Cardiac muscle cell (in vitro differentiated cells and primary cell): ENCODE measurements at places on chromosomes 16 and 17. TPM values are rescaled to one million over a fixed set of nuclear protein-coding genes. Genes with fewer than 3 reads are reported as not detected.

- H3K4me1 ChIP-seq: no peaks in the 10 kb centered on the region
- H3K36me3 ChIP-seq: no peaks in the 10 kb centered on the region
- no peak overlapping the region for H3K4me3 ChIP-seq
- no peaks in the 10 kb centered on the region for H3K27me3 ChIP-seq
- no peak for DNase-seq
Measured at GRCh38 chr17:193841-194806, 12.7 kb upstream of the DOC2B start.

GRCh38 chr17:9162275-9162985 lies 141.1 kb downstream of the NTN1 start:
- no peaks in the 10 kb centered on the region for H3K4me1 ChIP-seq
- peaks cover 64% of the 10 kb centered on the region for H3K27me3 ChIP-seq
- no peaks in the 10 kb centered on the region for H3K36me3 ChIP-seq
- no peak overlapping the region for H3K4me3 ChIP-seq
- DNase-seq: no peak

GRCh38 chr16:63804126-63804525 lies 1317.7 kb downstream of the CDH11 start:
- H3K4me1 ChIP-seq: no peaks in the 10 kb centered on the region
- no peak overlapping the region for H3K27ac ChIP-seq
- no peaks in the 10 kb centered on the region for H3K36me3 ChIP-seq
- no peak for DNase-seq

DNA sequence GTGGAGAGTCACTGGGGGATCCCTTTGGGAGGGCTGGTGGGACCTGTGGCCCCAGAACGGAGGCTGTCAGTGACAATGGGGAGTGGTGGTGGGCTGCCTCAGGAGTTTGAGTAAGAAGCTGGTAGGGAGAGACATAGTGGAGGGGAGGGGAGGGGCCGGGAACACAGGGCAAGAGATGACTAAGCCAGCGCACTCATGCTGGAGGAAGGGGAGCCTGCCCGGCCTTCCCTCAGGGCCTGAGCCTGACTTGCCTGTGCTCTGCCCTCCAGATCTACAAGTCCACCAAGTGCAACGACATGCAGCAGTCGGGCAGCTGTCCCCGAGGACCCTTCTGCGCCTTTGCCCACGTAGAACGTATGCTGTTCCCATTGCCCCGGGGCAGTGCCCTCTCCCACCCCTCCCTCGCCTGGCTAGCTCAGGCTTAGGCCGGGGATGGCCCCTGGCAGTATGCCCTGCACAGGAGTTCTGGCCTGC lies 29.3 kb downstream of the UNC13D start:
- no peak overlapping the region for H3K27ac ChIP-seq
- no peaks in the 10 kb centered on the region for H3K4me1 ChIP-seq
- no peaks in the 10 kb centered on the region for H3K27me3 ChIP-seq
- DNase-seq: no peak

DNA sequence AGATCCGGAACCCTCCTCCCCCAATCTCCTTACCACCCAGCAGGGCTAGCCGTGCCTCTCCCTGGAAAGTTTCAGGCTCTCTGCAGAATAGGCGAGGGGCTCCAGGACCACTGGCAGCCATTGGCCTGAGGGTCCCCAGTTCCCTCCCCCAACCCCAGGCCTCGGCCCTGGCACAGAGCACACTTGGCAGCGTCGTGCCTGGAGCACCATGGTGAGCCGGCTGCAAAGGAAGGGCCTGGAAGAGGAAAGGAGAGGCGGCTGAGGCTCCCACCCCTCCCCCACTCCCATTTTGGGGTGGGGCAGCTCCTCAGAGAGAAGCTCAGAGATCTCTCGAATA lies 369 bp upstream of the BTBD17 start:
- no peak for DNase-seq
- H3K36me3 ChIP-seq: no peaks in the 10 kb centered on the region
- peaks cover 23% of the 10 kb centered on the region for H3K27me3 ChIP-seq
- no peaks in the 10 kb centered on the region for H3K4me1 ChIP-seq
- H3K27ac ChIP-seq: no peak overlapping the region

DNA sequence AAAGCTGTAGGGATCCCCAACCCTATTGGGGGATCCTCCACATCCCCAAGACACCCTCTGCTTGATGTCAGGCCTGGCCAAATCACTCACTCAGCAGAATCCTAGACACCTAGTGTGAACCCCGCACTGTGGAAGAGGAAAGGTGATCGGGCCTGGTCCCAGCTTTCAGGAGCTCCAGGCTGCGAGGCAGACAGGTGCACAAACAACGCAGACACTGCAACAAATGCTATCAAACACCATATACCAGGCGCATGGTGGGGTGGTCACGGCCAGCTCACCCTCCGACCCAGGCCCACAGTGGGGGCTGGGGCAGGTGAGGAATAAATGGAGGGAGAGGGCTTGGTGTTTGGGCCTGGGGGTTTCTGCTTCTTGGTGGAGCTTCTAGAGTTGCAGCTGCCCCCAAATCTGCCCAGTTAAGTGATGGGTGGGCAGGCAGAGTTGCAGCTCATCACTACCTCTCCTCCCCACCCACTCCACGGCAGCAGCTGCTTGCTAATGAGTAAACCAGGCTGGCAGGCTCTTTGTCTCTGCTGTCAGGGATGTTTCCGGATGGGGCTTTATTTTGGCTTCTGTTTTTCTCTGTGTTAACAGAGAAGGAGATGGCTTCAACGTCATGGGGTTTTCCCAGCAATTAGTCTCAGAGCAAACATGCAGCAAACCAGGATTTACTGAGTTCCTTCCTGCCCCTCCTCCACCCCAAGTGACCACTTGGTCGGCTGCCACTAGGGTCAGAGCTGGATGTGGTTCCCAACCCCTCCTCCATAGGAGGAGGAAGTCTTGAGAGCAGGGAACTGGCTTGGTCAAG lies 46.6 kb downstream of the PECAM1 start:
- no peaks in the 10 kb centered on the region for H3K27me3 ChIP-seq
- peak; percentile 95 for DNase-seq
- no peaks in the 10 kb centered on the region for H3K4me1 ChIP-seq

DNA sequence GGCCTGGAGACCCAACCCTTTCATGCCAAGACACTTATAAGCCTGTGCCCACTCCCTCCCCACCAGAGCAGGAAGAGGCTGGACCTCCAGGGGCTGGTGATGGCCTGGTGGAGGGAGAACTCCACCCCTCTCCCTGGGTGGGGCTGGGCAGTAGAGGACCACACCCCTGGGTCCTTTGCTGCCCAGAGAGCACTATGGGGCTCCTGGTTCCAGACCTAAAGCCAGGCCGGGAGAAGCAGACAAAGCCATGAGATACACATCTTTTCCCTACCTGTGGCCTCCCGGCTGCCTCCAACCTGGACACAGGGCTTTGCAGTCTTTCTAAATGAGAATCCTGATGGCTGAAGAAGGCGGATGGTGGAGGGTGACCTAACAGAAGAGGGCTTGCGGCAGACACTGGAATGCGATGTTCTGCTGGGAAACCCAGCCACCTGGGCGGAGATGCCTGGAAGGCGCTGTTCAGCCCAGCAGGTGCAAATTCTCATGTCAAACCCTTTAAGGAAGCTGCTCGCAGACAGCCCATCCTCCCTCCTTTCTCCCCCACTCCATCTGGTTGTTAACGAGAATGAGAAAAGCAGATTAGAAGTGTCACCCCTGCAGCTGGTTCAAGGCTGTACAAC lies 43.9 kb upstream of the KIFC3 start:
- H3K4me1 ChIP-seq: peaks cover 3% of the 10 kb centered on the region
- no peaks in the 10 kb centered on the region for H3K27me3 ChIP-seq
- H3K27ac ChIP-seq: no peak overlapping the region
- no peak overlapping the region for H3K4me3 ChIP-seq
- DNase-seq: no peak

DNA sequence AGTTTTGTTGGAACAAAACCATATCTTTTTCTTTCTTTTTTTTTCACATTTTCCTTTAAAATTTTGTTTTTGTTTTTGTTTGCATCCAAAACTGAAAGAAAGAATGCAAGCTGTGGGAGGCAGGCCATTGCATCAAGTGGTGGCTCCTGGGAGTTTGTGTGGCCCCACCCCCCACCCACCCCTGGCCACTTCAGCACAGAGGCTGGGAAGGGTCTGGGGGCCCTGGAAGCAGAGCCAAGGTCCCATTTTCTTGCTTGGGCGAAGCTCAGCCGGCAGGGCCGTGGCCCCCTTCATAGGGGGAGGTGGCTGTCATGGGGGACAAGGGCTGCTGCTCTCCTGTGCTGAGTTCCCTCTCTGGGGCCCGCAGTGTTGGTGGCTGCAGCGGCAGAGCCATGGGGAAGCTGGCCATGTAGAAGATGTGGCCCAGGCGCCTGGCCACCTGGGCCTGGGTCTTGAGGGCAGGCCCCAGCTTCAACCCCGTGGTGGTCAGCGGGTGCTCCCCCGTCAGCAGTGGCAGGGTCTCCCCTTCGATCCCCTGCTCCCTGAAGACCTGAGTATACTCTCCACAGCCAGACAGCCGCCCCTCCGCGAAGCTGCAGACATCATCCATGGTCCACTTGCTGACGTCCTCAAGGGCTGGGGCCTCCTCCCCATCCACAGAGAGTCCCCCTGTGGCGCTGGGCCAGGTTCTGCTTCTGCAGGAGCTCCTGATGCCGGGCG lies 19.8 kb downstream of the PAFAH1B1 start:
- DNase-seq: no peak
- H3K27me3 ChIP-seq: no peaks in the 10 kb centered on the region
- no peak overlapping the region for H3K27ac ChIP-seq
- H3K4me1 ChIP-seq: no peaks in the 10 kb centered on the region
- H3K4me3 ChIP-seq: no peak overlapping the region
- H3K36me3 ChIP-seq: no peaks in the 10 kb centered on the region

DNA sequence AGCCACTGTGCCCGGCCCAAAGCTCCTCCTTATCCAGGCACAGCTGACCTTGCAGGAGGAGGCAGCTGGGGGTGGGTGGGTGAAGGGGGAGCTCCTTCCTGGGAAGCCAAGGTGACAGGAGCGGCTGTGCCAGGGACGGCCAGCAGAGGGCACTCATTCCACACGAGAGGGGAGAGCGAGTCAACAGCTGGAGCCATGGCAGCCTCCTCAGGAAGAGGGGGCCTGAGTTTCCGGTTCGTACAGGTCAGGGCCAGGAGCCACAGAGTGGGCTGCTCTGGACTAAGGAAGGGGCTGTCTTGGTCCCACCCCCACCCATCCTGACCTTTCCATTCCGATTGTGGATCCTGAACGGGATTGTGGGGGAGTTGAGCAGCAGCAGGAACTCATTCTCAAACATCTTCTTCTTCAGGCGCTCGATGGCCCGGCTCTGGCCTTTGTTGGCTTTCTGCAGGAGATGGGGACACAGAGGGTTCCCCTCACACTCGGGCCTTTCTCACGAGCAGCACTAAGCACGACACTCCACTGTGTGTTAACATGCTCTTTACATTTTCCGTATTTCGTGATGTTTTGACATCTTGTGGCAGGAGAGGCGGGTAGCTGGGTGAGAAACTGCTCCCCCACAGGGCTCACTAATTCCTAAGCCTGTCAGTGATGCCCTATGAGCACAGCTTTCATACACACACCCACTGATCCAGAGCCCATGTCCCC lies 61.6 kb downstream of the TIMM22 start:
- H3K27ac ChIP-seq: no peak overlapping the region
- H3K4me1 ChIP-seq: no peaks in the 10 kb centered on the region
- H3K4me3 ChIP-seq: no peak overlapping the region
- H3K36me3 ChIP-seq: peaks cover 18% of the 10 kb centered on the region

DNA sequence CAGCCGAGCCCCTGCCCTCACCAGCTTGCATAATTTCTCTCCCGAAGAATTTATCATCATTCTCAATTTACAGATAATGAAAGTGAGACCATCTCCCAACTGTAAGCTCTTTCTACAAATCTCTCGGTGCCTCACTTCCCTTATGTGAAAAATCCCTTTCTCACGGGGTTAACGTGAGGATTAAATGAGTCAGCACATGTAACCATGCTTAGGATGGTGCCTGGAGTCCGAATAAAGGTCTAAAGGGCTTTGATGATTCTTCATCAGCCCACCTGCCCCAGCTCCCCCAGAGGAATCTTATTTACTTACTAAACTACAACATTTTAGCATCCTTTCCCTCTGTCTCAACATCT lies 24.8 kb upstream of the PIK3R6 start:
- H3K36me3 ChIP-seq: no peaks in the 10 kb centered on the region
- no peak overlapping the region for H3K4me3 ChIP-seq
- H3K27me3 ChIP-seq: no peaks in the 10 kb centered on the region
- DNase-seq: no peak
- H3K27ac ChIP-seq: no peak overlapping the region

DNA sequence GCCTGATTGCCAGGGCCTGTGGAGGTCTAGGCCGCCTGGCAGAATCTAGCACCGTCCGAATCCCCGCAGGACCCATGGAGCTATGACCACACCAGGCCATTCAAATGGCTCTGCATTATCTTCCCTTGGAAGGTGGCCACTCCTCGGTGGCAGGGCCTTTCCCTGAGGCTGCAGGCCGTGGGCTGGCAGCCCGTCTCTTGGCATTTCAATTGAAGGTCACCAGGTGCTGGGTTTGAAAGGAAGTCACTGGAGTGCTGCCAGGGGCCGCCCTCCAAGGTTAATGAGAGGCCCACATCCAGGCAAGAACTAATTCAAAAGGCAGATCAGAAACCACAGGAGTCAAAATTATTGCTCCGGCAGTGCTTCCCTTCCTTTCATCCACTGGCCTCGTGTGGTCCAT lies 27.7 kb upstream of the CACNG5 start:
- DNase-seq: no peak
- H3K4me1 ChIP-seq: no peaks in the 10 kb centered on the region
- no peaks in the 10 kb centered on the region for H3K27me3 ChIP-seq
- H3K36me3 ChIP-seq: no peaks in the 10 kb centered on the region

DNA sequence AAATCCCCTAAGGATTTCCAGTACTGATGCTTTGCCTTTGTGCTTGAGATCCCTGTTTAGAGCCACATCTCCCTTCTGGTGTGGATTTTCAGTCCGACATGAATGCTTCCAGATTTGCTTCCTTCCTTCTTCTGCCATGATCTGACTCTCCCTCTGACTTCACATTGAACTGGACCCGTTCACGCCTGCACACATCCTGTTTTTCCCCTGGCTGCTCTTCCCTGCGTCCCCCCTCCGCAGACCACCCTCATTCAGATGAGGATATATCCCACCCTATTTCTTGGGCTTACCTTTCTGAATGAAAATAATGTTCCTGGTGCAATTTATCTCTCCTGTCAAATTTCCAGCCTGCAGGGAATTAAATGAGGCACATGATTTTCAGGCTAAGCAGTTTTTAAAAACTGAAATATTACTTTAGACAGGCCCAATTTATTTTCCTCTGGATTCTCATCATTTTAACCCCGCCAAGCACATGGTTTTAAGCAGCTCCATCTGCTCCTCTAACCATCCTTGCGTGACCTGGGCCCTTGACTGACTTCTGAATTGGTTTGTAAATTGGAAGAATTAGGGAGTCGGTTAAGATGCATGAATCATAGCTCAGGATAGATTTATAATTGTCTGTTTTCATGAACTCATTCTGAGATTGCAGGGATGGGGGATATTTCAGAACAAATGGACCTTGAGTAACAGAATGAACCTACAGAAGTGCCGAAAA lies 59.2 kb downstream of the BMERB1 start:
- no peak for DNase-seq
- no peaks in the 10 kb centered on the region for H3K27me3 ChIP-seq
- no peaks in the 10 kb centered on the region for H3K4me1 ChIP-seq
- H3K27ac ChIP-seq: no peak overlapping the region
- no peaks in the 10 kb centered on the region for H3K36me3 ChIP-seq

- no peak for DNase-seq
- H3K4me3 ChIP-seq: no peak overlapping the region
- no peaks in the 10 kb centered on the region for H3K36me3 ChIP-seq
Measured at GRCh38 chr16:8686031-8686621, 11.7 kb downstream of the ABAT start.

The CD300LB gene
- not detected in 2 replicates for polyA plus RNA-seq

The ZG16 gene
- not detected in 2 replicates for polyA plus RNA-seq

The SBK1 gene
- polyA plus RNA-seq: 12.9 and 15.3 TPM in 2 replicates

The TAC4 gene
- polyA plus RNA-seq: 0.78 TPM in 1 of 2 replicates, not detected in the other

The TRAF7 gene
- polyA plus RNA-seq: 32.3 and 37.4 TPM in 2 replicates

The EFCAB13 gene
- 6.0 and 8.1 TPM in 2 replicates for polyA plus RNA-seq

The SLC16A6 gene
- polyA plus RNA-seq: 0.09 TPM in 1 of 2 replicates, not detected in the other

The GCGR gene
- 0.79 TPM in 1 of 2 replicates, not detected in the other for polyA plus RNA-seq
